NCI-H446 treated with DMSO at 0.1 percent for 48 hours (cell line): ENCODE measurements at places on chromosomes 2 and 18.

GRCh38 chr2:120898961-120899750, 163.5 kb downstream of the GLI2 start:
- no peak for DNase-seq

DNA sequence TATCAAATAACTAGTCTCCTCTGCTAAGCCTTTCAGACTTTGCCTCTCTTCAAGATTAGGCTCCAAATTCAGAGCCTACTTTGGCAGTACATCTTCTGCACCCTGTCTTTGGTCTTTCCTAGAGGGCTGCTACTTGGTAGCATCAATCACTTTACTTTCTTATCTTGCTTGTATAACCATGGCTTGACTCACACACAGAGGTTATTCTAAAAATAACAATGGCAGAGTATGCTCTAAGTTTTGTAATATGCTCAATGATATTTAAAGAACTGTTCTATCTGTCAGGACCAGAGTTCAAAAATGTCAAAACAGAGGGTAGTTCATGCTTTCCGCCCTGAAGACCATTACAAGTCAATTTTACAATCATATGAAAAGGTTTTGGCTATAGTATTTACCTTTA, 27.7 kb downstream of the THOC1 start:
- no peak for DNase-seq

GRCh38 chr2:218701806-218702205, 8.8 kb upstream of the TTLL4 start:
- no peak for DNase-seq

GRCh38 chr2:80293039-80293438, 11.5 kb downstream of the LRRTM1 start:
- DNase-seq, result no peak

- DNase-seq, result peak; percentile 13
These were observed 650 bp downstream of the ORMDL1 start for GRCh38 chr2:189783451-189783926.

GRCh38 chr18:34794348-34794747, 84.2 kb downstream of the DTNA start:
- no peak for DNase-seq

DNA sequence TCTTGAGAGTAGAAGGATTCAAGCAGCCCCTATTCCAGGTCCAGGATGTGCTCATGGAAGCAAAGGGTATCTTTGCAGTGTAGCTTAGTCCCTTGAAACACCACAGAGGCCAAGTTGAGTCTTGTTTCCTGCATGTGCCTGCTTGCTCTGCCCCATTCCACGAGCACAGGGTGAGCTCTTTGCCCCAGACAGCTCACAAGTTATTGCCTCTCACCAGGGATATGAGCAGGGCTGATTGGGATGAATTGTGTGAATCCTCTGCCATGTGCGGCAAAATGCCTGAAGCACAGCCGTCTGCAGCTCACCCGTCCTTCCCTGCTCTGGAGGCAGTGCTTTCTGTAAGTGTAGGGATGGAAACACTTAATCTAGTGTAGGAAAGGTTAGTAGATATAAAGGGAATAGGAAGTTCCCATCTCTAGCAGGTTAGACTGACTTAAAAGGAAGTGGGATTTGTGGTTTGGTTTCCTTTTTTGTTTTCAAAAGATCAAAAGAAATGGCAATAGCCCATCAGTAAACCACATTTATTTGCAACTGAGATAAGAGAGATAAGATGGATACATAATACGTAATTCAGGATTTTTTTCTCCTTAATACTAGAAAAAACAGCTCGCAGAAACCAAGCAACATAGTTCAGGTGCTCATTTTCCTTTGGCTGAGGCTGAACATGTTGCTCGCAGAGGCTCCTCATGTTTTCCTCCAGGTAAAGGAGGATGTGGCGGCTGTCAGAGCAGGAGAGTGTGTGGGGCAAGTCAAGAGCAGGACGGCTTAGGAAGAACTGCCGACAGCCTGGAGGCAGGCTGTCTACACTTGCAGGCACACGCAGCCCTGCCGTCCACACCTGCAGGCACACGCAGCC, 41.4 kb downstream of the TMEM182 start:
- no peak for DNase-seq

DNA sequence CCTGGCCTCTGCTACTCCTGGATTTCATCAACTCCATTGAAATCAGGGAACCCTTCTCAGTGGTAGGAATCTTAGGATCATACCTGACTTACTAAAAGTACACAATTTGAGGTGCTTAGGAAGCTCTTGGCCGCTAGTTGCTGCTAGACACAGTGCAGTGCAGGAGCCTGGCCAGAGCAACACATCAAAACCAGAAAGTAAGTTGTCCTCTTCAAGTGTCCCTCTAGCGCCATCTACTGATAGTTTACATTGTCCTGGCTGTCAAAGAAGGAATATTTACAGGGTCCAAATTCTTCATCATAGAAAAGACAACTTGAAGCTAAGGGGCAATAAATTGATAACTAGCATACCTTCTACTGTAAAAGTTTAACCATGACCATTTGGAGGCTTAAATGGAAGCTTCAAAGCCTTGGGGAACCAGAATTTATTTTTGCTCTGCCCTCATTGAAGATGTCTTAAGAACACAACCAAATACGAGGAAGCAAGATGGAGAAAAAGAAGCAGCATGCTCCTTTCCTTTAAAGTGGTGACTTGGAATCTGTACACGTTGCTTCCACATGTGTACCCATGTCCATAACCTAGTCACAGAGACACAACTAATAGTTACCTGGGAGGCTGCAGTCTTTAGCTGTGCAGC, 889.1 kb upstream of the GCFC2 start:
- peak; percentile 26 for DNase-seq
